Memory B cell (primary cell): ENCODE measurements at places on chromosomes 12 and 14.

GRCh38 chr14:92093320-92093719 lies 13.1 kb downstream of the ATXN3 start:
- H3K36me3 ChIP-seq = peaks cover 16% of the 10 kb centered on the region
- no peak overlapping the region for H3K4me3 ChIP-seq
- no peak for DNase-seq
- no peak overlapping the region for H3K27ac ChIP-seq
- no peaks in the 10 kb centered on the region for H3K27me3 ChIP-seq
- H3K4me1 ChIP-seq = no peaks in the 10 kb centered on the region

DNA sequence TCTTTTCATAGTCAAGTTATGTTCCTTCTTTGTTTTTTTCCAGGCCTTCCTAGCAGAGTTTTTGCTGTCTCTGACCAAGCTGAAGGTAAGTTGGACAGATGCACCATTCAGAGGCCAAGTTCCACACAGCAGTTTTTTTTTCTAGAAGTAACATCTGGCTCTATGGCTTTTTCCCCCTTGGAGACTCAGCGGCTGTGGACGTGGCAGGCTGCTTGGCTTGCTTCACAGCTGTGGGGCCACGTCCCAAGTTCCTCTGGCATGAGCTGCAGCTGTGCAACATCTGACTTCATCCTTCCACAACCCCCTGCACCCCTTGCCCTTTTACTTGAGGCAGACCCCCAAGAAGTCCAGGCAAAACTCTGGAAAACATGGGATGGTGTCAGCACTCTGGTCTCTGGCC lies 24.2 kb upstream of the RHOJ start:
- H3K4me1 ChIP-seq = no peaks in the 10 kb centered on the region
- H3K27me3 ChIP-seq = peaks cover 4% of the 10 kb centered on the region
- H3K4me3 ChIP-seq = no peak overlapping the region
- H3K27ac ChIP-seq = no peak overlapping the region
- no peaks in the 10 kb centered on the region for H3K36me3 ChIP-seq
- DNase-seq = no peak

- no peak overlapping the region for H3K27ac ChIP-seq
- H3K27me3 ChIP-seq = peaks cover 5% of the 10 kb centered on the region
- no peak overlapping the region for H3K4me3 ChIP-seq
Observed at GRCh38 chr14:38910092-38910491, 192.9 kb downstream of the SEC23A start.

- H3K36me3 ChIP-seq = peaks cover 2% of the 10 kb centered on the region
- no peaks in the 10 kb centered on the region for H3K4me1 ChIP-seq
- no peak overlapping the region for H3K27ac ChIP-seq
- DNase-seq = no peak
- no peaks in the 10 kb centered on the region for H3K27me3 ChIP-seq
Observed at GRCh38 chr14:68535404-68536017, 257.4 kb downstream of the ZFP36L1 start.

GRCh38 chr12:54047160-54047963 lies 6.3 kb upstream of the HOXC4 start:
- peaks cover 19% of the 10 kb centered on the region for H3K4me1 ChIP-seq
- H3K27me3 ChIP-seq = peaks cover 25% of the 10 kb centered on the region
- peaks cover 2% of the 10 kb centered on the region for H3K36me3 ChIP-seq
- H3K27ac ChIP-seq = peak overlapping the region; percentile 39
- H3K4me3 ChIP-seq = peak overlapping the region; percentile 40

- H3K4me1 ChIP-seq = no peaks in the 10 kb centered on the region
- no peak for DNase-seq
- H3K27me3 ChIP-seq = peaks cover 6% of the 10 kb centered on the region
Observed at GRCh38 chr12:91331371-91331770, 148.8 kb upstream of the DCN start.

- no peak overlapping the region for H3K27ac ChIP-seq
- H3K27me3 ChIP-seq = peaks cover 12% of the 10 kb centered on the region
- no peak overlapping the region for H3K4me3 ChIP-seq
- DNase-seq = no peak
- H3K4me1 ChIP-seq = peaks cover 5% of the 10 kb centered on the region
Observed at GRCh38 chr12:104207416-104208205, 8.0 kb upstream of the TXNRD1 start.

DNA sequence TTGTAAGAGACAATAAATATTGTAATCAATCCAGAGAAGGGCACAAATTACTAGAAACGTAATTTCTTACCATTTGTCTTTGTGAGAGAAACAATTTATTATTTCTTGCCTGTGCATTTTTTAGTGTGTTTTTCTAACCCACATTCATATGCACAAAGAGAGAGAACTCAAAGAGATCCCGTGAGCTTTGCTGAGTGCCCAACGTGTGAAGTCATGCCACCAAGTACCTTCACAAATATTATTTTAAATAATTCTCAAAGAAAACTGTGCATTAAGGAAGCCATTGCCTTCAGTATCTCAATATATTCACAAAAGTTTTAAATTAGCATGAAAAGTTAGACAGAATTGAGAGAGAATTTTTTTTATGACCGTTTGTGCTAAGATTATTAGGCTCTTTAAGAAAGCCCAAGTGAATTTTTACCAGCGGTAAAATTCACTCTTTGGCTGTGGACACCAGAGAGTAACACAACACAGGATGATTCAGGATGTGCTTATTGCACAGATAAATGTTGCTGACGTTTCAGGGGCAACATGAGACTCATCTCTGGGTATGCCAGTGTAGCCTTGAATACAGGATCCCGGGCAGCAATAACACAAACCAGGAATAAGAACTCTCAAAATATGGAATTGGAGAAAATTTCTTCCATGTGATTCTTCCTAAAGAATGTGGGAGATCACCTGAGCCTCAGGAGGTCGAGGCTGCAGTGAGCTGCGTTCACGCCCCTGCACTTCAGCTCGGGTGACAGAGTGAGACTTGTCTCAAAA lies 2.9 kb downstream of the ARHGDIB start:
- H3K4me1 ChIP-seq = peaks cover 42% of the 10 kb centered on the region
- DNase-seq = no peak
- no peaks in the 10 kb centered on the region for H3K27me3 ChIP-seq
- H3K36me3 ChIP-seq = peaks cover 25% of the 10 kb centered on the region
- peak overlapping the region; percentile 98 for H3K4me3 ChIP-seq

DNA sequence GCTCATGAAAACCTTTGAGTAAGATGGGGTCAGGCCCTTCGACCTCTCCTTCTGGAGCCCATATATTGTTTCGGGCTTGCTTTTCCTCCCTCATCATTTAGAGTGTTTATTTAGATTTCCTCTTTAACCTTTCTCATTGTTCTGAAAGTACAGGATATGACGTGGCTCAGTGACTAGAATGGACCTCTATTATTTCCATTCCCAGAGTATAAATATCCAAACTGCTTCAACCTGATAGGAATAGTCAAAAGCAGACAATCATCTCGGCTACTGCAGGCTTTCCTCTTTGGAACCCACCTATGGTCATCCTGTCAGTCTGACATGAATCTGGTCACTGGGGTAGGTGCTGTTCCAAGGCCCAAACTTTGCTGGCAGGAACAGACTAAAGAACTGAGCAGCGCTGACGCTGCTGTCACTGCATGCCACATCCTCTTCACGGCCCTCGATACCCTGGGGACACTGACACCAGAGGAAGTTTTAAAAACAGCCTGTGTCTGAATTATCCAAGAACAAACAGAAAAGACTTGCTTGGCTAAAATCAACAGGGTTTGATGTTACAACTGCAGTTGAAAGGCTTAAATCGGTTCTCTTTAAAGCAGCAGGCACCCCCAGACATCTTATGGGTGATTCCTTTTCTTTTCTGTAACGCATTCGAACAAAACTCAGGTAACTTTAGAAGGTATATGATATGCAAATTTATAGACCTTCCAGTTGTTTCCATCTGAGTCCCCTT lies 5.0 kb upstream of the DDX47 start:
- H3K4me1 ChIP-seq = peaks cover 38% of the 10 kb centered on the region
- peak; percentile 78 for DNase-seq
- H3K4me3 ChIP-seq = peak overlapping the region; percentile 87

- no peaks in the 10 kb centered on the region for H3K27me3 ChIP-seq
- H3K4me3 ChIP-seq = no peak overlapping the region
- H3K27ac ChIP-seq = no peak overlapping the region
- no peak for DNase-seq
- no peaks in the 10 kb centered on the region for H3K36me3 ChIP-seq
Observed at GRCh38 chr12:23350808-23351207, 598.7 kb downstream of the SOX5 start.

GRCh38 chr14:89493877-89494634 lies 77.0 kb upstream of the FOXN3 start:
- peak overlapping the region; percentile 56 for H3K4me3 ChIP-seq
- no peaks in the 10 kb centered on the region for H3K27me3 ChIP-seq
- H3K4me1 ChIP-seq = peaks cover 23% of the 10 kb centered on the region
- peaks cover 2% of the 10 kb centered on the region for H3K36me3 ChIP-seq

- no peak for DNase-seq
- peaks cover 6% of the 10 kb centered on the region for H3K27me3 ChIP-seq
- no peaks in the 10 kb centered on the region for H3K4me1 ChIP-seq
- H3K27ac ChIP-seq = no peak overlapping the region
Observed at GRCh38 chr12:8156416-8156815, 399 bp upstream of the ZNF705A start.

- H3K27me3 ChIP-seq = no peaks in the 10 kb centered on the region
- peaks cover 5% of the 10 kb centered on the region for H3K36me3 ChIP-seq
- peak; percentile 48 for DNase-seq
- H3K27ac ChIP-seq = peak overlapping the region; percentile 96
- H3K4me3 ChIP-seq = peak overlapping the region; percentile 64
Observed at GRCh38 chr14:55071870-55072640, 20.6 kb downstream of the MAPK1IP1L start.

- no peaks in the 10 kb centered on the region for H3K36me3 ChIP-seq
- no peak overlapping the region for H3K4me3 ChIP-seq
- no peaks in the 10 kb centered on the region for H3K27me3 ChIP-seq
- H3K4me1 ChIP-seq = no peaks in the 10 kb centered on the region
- no peak for DNase-seq
Observed at GRCh38 chr12:84043355-84043754, 869.2 kb downstream of the SLC6A15 start.

GRCh38 chr14:75450381-75451276 lies 22.8 kb downstream of the JDP2 start:
- H3K4me1 ChIP-seq = peaks cover 14% of the 10 kb centered on the region
- no peak overlapping the region for H3K27ac ChIP-seq
- H3K4me3 ChIP-seq = no peak overlapping the region
- no peaks in the 10 kb centered on the region for H3K27me3 ChIP-seq
- H3K36me3 ChIP-seq = peaks cover 14% of the 10 kb centered on the region

DNA sequence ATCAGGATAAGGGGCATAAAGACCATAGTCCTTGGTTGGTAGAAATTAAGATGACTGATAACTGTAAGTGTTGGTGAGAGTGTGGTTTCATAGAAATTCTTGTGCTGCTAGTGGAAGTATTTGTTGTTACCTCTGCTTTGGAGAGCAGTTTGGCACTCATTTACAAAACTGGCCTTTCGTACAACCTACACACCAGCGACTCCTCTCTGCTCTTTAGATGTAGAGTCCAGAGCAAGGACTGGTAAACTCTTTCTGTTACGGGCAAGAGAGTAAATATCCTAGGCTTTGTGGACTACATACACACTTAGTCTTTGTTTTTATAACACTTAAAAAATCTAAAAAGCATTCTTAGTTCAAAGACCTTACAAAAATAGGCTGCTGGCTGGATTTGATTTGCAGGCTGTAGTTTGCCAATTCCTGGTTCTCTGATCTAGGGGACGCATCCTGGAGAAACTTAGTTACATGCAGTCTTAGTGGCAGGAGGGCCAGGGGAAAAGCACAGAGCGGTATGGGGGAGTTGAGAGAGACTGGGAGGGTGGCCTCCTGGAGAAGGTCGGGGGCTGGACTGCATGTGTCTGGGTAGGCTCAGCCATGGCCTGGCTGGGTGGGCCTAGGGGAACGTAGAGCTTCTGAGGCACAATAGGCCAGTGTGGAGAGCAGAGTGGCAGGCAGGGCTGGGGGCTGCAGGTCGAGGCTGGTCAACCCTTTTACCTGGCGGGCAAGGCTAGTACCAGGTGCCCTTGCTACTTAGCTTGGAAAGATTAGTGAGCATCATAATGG lies 55.3 kb upstream of the AMN start:
- H3K36me3 ChIP-seq = peaks cover 36% of the 10 kb centered on the region
- no peaks in the 10 kb centered on the region for H3K27me3 ChIP-seq
- DNase-seq = no peak
- peak overlapping the region; percentile 60 for H3K27ac ChIP-seq
- H3K4me1 ChIP-seq = peaks cover 15% of the 10 kb centered on the region
- no peak overlapping the region for H3K4me3 ChIP-seq

DNA sequence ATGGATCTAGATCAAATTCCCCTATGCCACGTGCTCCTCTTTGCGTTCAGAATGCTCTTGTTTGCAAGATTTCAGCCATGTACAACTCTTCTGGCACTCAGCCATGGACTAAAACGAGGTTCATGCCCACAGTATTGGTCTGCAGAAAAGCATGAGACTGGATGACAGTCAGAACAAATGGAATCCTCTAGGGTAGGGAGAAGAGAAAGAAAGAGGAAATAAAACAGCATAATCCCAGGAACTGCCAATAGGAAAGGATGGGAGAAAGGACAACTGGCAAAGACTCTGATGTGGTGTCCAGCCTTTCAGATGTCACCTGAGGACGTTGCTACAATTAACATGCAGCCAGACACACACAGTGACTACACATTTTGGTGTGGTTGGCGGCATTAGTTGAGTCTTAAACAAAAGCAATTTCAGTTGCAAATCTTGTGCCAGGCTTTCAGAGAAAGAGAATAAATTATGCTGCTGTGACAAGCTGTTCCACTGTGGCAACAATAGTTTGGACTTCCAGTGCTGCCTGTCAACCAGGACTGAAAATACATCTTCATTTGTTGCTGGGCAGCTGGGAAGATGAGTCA lies 338.0 kb downstream of the RGS6 start:
- peaks cover 11% of the 10 kb centered on the region for H3K27me3 ChIP-seq
- H3K4me3 ChIP-seq = no peak overlapping the region

DNA sequence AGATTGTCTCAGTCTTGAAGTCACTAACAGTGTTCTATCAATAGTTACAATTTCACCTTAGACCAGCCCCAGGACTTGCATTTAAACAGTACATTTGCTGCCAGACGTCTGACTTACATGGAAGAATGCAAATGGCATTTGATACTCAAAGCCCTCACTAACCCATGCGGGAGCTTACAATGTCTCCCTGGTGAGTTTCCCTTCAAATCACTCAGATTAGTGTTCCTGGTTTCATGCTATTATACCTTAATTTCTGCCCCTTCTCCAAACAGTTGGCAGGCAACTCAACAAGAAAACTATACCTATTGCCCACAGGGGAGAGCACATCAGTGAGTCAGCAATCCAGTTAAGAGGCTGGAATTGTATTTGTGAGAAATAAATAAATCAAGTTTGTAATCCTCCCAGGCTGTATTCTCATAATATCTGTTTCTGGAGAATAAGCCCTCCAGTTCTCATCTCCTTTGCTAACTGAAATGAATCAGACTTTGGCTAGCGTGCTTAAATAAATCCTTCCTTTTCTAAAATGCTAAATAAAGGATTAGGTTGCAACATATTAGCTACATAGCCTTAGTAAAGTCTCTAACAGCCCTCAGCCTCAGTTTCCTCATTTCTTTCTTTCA lies 23.7 kb downstream of the GSTZ1 start:
- peaks cover 13% of the 10 kb centered on the region for H3K4me1 ChIP-seq
- H3K27ac ChIP-seq = peak overlapping the region; percentile 81
- no peak overlapping the region for H3K4me3 ChIP-seq
- H3K27me3 ChIP-seq = no peaks in the 10 kb centered on the region
- no peak for DNase-seq
